ENCODE measurements at places on chromosomes 4 and X.
A peak's percentile ranks its signal among the peaks of the same experiment; 100 is the strongest.

DNA sequence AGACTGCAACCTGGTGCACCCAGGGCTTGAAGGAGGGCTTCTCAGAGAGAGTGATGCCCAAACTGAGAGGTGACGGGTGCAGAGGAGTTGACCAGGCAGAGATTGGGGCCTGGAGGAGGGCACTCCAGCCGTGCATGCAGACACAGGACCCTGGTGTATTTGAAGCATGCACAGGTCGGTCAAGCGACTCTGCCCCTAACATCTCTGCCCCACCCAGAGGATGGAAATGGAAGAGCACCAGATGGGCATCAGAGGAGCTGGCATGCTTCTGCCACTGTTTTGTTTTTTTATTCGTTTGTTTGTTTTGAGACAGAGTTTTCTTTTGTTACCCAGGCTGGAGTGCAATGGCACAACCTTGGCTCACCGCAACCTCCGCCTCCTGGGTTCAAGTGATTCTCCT, 320.9 kb downstream of the EVC2 start:
- peak; percentile 34 for DNase-seq

DNA sequence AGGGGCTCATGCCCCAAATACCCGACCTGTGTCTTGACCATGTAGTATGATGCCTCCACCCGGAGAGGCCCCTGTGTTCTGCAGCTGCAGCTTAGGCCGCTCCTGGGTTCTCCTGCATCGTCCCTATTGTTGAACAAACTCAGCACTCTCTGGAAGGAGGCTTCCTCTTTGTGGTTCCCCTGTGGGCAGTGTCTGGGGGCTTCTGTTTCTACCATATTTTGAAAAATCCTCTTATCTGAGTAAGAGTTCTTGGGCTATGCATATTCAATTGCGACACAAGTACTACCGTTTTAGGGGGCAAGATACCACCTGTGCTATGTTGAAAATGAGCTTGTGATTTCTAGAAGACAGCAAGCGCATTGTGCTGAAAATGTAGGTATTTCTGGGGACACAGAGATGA, 276.6 kb downstream of the DHRSX start:
- DNase-seq, result no peak

DNA sequence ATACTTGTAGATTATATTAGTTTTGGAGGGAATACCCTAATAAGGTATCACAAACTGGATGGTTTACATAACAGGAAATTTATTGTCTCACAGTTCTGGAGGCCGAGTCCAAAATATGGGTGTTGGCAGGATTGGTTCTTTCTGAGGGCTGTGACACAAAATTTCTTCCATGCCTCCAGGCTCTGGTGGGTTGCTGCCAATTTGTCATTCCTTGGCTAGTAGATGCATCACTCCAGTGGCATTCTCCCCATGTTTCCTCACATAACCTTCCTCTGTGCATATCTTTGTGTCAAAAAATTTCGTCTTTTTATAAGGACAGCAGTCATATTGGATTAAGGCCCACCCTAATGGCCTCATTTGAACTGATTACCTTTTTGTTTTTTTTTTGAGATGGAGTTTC, 49.3 kb downstream of the APELA start:
- no peak for DNase-seq

DNA sequence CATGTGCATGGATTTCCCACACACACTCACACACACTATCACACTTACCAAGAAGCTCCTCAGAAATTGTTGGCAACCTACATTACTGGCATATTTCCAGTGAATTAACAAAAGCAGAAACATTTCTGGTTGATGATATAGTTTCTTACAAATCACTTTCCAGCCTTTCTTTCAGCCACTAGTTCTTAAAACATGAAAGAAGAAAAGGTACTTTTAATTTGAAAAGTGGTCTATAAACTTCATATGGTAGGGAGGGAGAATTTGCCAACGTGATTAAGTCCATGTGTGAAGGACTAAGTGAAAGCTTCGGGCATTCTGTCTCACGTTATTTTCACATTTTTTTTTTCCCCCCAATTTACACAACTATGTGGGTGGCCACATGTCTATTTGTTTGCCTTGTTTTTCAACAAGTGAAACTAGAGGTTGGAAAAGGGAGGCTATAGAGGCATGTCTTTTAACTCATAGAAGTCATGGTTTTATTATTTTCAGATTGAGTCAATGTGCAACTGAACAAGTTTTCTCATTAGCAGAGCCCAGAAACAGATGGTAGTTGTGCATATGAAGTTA, 832.1 kb upstream of the INTU start:
- DNase-seq, result no peak

DNA sequence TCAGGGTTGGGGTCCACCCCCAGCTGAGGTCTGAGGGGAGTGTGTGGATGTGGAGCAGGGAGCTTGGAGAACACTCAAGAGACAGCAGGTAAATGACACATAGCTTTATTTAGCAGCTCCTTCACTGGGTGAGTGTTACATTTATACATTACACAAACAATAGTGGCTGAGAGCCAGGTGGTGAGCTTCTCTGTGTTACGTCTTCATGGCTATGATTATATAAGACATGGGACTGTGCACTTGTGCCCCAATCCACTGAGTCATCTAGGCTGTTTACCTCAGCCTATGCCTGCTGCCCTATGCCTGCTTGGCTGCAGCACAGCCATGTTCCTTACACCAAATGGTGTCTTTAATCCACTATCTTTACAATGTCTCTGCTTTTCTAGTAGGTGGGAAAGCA, 459.6 kb downstream of the AFF2 start:
- DNase-seq, result no peak

DNA sequence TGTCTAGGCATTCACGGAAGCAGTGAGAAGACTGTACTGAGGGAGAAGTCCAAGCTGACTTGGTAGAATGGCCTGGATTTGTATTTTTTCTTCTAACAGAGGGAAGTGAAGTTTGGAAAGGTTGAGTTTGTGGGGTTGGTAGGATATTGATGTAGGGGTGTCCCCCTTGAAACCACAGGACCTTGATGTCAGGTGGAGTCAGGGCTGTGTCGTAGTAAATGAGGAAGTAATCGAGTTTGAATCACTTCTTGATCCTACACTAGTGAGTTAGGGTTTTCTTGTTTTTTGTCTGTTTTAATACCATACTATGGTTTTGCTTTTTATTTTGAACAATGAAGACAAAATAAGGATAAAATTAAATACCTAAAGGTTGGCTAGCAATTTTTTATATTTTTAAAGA, 30.1 kb upstream of the ANAPC4 start:
- no peak for DNase-seq

- DNase-seq, result no peak
Observed at GRCh38 chrX:153161952-153162351, 17.1 kb upstream of the MAGEA1 start.

DNA sequence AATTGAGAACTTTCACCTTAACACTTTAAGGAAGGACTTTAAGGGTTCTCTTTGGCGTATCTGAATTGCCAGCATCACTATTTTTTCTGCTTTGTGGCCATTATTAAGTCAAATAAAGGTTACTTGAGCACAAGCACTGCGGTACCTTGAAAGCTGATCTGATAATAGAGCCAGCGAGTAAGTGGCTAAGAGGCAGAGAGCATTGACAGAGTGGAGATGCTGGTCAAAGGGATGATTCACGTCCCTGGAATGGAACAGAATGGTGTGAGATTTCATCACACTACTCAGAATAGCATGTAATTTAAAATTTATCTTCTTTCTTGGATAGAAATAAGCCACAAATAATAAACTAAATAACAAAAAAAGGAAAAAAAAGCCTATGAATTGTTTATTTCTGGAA, 57.1 kb upstream of the NPFFR2 start:
- DNase-seq, result no peak

DNA sequence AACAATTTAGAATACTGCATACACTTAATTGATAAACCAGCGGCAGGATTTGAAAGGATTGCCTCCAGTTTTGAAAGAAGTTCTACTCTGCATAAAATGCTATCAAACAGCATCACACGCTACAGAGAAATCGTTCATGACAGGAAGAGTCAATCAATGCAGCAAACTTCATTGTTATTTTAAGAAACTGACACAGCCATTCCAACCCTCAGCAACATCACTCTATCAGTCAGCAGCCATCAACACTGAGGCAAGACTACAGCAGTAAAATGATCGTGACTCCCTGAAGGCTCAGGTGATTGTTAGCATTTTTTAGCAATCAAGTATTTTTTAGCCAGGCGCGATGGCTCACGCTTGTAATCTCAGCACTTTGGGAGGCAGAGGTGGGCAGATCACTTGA, 98.3 kb downstream of the FBXW7 start:
- no peak for DNase-seq

DNA sequence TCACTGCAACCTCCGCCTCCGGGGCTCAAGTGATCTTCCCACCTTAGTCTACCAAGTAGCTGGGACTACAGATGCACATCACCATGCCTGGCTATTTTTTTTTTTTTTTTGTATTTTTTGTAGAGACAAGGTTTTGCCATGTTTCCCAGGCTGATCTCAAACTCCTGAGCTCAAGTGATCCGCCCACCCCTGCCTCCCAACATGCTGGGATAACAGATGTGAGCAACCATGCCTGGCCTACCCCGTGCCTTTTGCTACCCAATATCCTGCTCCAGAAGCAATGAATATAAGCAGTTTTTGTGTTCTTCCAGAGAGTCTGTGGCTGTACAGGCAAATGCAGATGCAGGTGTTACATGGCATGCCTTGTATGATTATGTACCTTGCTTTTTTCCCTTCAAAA, 50.5 kb downstream of the TBC1D14 start:
- no peak for DNase-seq

- no peak for DNase-seq
Observed at GRCh38 chr4:10326075-10326474, 131.2 kb downstream of the ZNF518B start.

- no peak for DNase-seq
Observed at GRCh38 chr4:105092356-105092755, 54.3 kb upstream of the TET2 start.

- DNase-seq, result no peak
Observed at GRCh38 chr4:7460566-7460965, 25.8 kb upstream of the PSAPL1 start.

DNA sequence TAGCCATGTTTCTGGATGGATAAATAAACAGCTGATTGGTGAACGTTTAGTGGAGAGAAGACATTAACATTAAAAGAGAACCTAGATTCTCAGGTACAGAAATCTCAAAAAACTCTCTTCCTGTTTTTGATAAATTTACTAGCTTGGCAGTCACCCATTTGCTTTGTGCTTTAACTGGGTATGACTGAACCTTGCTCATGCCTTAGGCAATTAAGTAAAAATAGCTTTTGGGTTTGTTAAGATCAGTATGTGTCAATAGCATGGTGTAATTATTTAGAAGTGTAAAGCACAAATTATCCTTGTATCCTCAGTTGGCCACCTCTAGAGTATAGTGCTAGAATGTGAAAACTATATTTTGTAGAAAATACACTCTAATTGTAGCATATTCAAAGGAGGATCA, 200.0 kb downstream of the CFAP299 start:
- no peak for DNase-seq

All from A549 (cell line).